ENCODE measurements at places on chromosomes 16 and 17.

GRCh38 chr17:40605306-40605705, 40.0 kb upstream of the CCR7 start:
- peak; percentile 66 for DNase-seq

GRCh38 chr16:2979669-2980226, 498 bp downstream of the PKMYT1 start:
- no peak for DNase-seq

- peak; percentile 30 for DNase-seq
Observed at GRCh38 chr17:28227316-28228108, 91.5 kb upstream of the TMEM97 start.

- no peak for DNase-seq
Observed at GRCh38 chr16:72974142-72974769, 73.7 kb downstream of the ZFHX3 start.

DNA sequence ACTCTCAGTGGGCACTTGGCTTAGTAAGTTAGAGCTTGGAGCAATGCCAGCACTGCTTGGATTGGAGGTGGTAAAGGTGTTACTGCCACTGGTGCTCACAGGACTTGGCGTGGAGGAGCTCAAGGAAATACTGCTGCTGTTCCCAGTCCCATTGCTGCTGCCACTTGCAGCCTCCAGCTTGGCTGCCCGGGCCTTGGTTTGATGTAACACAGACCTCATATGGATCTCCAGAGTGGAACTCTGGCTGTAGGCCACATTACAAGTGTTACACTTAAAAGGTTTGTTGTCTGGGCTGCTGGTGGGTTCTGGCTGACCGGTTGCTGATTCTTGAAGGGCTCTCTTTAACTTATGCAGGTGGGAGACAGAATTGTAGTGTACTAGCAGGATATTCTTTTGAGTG, 250.3 kb downstream of the ZFHX3 start:
- no peak for DNase-seq

- DNase-seq = peak; percentile 18
Observed at GRCh38 chr17:35895636-35896587, 15.8 kb upstream of the CCL5 start.

DNA sequence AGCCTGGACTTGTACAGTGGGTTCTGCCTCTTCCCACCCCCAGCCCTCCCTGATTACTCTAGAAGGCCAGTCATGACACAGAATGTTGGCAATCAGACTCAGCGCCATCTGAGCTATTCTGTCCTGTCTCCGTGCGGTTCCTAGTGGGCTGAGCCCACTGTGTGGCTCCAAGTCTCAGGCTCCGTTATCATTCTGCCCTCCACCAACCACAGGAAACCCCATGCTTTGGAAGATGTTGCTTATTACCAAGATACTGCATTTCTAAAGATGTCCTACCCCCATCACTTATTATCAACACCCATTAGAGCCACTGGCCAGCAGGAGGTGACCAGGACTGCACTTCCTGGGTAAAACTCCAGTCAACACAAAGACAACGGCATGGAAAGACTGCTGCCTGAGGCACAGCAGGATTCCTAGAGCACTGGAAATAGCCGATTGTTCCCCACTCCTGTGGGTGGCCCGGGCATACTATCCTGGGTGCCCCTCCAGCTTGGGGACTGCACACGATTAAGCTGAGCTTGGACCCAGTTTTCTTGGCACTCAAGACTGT, 133.6 kb downstream of the AATF start:
- DNase-seq = no peak

Measured in activated T-cell treated with anti-CD3 and anti-CD28 coated beads for 48 hours (primary cell).